Left hindlimb (tissue), 1 donor: ENCODE measurements at places on chromosomes 4 and X.

- peak; percentile 48 for DNase-seq
Observed at GRCh38 chr4:112145790-112146501, 692 bp downstream of the FAM241A start.

- no peak for DNase-seq
Observed at GRCh38 chrX:108177351-108178142, 86.0 kb downstream of the ATG4A start.

DNA sequence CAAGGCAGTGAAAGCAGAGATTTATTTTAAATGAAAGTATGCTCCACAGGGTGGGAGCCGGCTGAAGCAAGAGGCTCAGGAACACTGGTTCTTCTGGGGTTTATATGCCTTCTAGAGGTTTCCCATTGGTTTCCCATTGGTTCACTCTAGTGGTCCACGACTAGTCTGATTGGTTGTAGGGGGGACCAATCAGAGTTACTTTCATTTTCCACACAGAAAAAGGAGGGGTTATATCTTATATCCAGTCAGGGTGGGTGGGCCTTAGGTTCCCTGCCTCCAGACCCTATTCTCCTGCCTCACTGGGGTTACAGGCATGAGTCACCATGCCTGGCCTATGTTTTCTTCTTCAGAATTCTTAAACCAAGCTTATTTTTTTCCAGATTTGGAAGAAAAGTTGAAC lies 101.6 kb downstream of the KLHL8 start:
- DNase-seq: no peak

GRCh38 chr4:38111024-38111423 lies 150.8 kb downstream of the PTTG2 start:
- no peak for DNase-seq

GRCh38 chr4:2043396-2044118 lies 15.6 kb upstream of the NAT8L start:
- DNase-seq: no peak
